ENCODE measurements at places on chromosomes 7 and 10.
A peak's percentile ranks its signal among the peaks of the same experiment; 100 is the strongest.

DNA sequence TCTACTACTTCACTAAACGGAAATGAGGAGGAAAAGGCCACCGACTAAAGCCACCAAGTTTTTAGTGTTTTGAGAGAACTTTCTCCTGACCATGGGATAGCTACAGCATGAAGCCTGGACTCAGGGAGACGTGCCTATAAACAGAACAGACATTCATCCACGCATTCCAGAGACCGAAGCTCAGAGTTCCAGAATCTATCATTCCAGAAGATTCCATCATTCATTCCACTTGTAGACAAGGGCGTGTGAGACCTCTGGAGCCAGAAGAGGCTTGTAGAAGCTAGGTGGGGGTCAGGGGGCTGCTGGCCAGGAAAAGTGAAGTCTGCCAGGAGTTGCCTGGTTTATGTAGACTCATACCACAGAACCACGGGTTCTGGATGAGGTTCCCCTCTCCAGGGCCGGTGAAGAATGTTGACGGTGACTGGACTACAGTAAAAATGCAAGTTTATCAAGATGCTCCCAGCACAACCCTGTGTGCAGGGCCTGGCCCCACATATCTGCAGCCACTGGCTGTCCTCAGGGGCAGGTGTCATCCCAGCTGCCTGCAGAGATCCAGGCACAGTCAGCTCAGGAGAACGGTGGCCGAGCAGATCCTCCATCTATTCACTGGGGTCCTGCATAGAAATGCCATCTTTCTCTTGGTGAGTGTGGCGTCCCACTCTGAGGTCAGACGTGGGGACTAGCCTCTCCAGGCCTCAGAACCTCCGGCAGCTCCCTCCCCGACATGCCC is 215.7 kb downstream of the USP6NL start:
- DNase-seq = peak; percentile 72

DNA sequence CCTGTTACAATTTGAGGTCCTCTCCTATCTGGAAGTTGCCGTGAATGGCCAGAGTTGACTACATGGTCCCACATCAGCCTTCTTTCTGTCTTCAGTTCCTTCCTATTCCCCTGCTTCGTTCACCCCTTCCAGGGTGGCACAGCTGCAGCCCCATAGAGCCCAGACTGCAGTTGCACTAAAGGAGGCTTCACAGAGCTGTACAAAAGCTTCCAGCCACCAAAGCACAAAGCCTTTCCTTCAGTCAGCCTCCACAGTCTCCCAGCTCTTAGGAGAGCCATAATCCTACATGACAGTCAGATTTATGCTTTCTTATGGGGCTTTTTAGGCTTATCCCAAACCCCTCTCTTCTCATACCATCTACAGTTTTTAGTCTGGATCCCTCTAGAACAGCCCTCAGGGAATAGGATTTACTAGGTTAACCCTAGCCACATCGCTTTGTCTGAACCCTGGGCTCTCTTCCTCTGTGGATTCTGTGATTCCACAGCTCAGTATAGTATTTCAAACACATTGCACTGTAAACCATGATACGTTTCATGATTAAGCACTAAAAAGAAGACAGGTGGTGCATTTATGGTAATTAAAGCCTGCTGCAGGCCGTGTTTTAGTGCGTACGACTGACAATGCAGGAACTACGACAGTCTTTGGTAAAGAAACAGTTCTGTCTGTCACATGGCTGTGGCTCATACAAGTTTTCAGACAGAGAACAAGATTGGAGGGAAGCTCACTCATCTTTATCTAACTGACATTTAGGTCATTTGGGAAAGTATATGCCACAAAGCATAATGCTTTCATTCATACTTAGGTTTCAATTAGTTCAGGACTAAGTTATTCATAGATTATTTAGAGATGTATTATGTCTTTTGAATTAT is 208.3 kb upstream of the KMT2E start:
- no peak for DNase-seq

DNA sequence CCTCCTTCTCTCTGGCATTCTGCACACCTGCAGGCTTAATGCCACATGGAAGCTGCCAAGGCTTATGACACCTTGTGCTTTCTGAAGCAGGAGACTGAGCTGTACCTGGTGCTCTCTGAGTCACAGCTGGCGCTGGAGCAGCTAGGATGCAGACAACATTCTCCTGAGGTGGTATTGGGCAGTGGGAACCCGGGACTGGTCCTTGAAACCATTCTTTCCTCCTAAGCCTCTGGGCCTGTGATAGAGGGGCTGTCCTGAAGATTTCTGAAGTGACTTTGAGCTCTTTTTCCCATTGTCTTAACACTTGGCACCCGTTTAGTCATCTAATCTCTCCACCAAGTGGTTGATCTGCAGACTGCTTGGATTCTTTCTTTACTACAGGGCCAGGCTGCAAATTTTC is 508.4 kb downstream of the TFEC start:
- DNase-seq = no peak

DNA sequence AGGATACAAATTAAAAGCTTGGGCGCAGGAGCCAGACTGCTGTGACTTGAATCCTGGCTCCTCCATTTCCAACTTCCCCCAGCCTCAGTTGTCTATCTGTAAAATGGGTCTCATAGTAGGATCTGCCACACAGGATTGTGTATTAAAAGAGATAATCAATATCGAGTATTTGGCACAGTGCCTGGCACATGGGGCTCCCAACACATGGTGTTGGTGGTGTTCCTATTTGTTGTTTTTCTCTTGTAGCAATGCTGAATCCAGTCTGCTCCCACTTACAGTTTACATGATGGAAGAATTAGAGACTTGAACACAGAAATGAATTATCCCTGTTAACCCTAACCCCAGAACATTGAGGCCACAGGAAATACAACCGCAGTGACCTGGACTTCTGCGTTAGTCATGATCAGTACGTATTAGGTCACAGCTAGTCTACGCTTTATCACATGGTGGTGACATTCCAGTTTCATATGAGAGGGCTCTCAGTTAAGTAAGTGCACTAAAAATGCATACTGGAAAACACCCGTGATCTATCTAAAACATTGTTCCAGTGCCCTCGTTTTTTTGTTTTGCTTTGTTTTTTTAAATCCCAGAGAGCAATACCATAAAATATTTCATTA is 169.5 kb upstream of the KLF14 start:
- DNase-seq = peak; percentile 71

GRCh38 chr7:73717991-73718405 is 1.5 kb downstream of the STX1A start:
- DNase-seq = peak; percentile 70

- DNase-seq = no peak
These were observed 1047.1 kb downstream of the NRG3 start for GRCh38 chr10:82922046-82922445.

- DNase-seq = no peak
These were observed 441.8 kb downstream of the RPS24 start for GRCh38 chr10:78475437-78475836.

- no peak for DNase-seq
These were observed 27.4 kb upstream of the EGR2 start for GRCh38 chr10:62843600-62843999.

DNA sequence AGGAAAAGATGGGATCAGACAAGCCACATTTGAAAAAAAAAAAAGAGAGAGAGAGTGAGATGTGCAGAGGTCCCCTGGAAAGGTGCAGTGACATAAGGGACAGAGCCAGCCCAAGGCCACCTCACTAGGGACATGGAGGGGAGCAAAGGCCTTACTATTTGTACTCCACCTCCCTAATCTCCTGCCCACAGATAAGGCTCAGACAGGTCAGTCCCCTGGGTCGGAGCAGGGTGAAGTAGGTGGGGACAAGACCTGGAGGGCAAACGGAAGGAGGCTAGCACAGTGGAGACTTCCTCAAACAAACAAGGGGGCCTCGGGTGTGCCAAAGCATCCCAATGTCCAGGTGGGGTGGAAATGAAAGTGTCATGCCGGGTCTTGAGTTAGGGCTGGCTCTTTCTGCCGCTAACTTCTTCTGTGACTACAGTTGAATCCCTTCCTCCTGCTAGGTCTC is 7.0 kb downstream of the PRF1 start:
- DNase-seq = no peak

- no peak for DNase-seq
These were observed 82.1 kb upstream of the PPP2R2D start for GRCh38 chr10:131818510-131819234.

DNA sequence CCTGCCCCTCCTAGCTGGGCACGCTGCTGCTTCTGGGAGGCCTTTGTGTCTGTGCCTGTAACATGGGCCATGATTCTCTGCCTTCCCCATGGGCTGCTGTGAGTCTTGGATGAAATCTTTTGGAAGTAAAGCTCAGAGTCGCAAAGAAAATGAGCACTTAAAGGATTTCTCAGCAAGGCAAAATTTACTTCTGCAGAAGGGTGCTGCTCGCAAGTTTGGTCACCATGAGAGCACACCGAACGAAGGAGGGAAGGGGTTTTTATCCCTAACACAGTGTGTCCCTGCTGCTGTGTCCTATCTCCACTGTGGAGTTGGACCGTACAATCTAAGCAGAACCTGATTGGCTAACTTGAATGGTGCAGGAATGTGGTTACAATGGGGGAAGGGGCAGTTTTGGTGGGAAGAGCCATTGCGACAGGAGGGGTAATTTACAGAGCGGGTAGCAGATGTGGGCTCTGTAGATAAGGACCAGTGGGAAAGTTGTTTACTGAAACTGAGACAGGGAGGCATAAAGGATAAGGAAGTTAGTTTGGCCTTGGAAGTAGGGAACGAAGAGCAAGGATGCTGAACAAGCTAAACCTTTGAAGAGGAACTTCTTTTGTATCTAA is 57.5 kb downstream of the FANK1 start:
- DNase-seq = no peak

- no peak for DNase-seq
These were observed 47.4 kb upstream of the MTURN start for GRCh38 chr7:30087371-30087770.

DNA sequence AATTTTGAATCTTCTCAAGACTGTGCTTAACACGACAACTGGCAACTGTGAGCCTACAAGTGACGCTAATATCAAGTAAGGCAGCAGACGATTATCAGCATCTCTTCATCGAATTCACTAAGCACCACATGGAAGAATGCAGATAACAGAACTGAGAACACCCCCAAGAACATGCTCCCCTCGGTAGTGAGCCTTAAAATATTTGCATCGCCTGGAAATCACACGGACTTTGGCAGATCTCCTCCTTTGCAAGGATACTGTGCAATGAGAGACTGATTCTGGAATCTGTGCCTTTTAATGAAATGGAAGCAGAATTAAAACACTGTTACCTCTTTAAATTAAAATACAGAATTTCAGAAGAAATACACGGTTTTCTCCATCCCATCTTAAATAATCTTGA is 38.2 kb upstream of the NEBL start:
- DNase-seq = no peak

DNA sequence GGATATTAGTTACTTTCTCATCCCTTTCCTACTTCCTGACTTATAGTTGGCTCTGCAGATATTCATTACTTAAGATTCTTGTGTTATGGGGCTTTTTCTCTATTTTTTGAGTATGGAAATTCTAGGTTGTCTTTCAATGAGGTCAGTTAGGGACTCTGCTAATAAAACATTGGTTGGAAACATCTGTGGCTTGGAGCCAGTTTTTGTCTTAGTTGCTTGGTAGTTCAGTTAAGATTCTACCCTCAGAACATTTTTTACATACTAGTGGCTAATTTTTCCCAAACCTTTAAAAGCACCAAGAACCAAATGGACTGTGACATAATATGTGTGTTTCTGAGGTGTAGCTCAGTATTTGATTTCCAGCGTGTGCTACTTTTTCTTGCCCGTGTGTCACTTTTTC is 305.6 kb upstream of the FZD1 start:
- no peak for DNase-seq

DNA sequence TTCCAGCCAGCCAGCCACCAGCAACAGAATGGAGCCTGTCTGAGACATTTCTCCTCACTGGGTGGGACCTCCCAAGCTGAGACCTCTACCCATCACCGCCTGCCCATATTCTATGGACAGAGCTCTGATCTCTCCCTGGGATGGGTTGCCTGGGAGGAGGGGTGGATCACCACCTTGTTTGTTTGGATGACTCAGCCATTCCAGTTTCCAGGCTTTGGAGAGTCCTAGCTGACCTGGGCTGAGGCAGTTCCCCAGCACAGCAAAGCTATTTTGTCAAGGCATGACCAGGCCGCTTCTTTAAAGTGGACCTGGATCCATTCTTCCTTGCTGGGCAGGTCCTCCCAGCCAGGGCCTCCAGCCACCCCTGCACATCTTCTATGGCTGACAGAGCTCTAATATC is 982.3 kb downstream of the DNAJB9 start:
- DNase-seq = no peak

- no peak for DNase-seq
These were observed 1285.8 kb upstream of the SORCS1 start for GRCh38 chr10:108450280-108450679.

DNA sequence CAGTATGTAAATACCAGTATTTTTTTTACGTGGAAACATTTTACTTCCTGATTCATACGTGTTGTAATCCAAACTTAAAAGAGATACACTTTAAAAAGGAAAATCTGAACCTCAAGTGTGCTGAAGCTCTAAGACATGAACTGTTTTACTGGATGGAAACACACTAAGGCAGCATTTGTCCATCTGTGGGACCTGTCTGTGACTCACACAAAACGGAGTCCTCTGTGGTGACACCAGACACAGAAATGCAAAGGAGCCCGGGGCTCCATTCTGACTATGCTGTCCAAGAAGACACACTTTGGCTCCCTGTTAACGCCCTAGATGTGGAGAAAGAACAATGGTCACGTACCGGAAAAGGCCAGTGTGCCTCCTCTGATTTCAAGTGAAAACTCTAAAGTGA is 23.9 kb downstream of the RNF133 start:
- peak; percentile 84 for DNase-seq

DNA sequence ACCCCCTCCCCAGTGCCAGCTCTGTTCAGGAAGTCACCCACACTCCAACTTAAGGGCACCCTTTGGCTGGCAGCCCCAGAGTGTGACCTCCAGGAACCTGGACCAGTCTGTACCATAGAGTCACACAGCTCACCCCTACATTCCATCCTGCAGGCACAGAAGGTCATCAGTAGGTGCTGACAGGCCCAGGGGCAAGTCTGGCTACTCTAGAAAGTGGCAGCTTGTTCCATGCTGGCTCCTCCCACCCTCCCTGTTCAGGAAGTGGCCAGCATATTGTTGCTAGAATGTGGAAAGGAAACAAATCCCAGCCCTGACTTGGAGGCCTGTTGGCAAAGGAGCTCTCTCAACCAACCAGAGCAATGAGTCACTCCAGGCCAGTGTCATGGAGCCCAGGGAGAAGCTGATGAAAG is 3.2 kb upstream of the NCOA4 start:
- peak; percentile 82 for DNase-seq
